Epithelial cell of proximal tubule (primary cell): ENCODE measurements at places on chromosomes 4 and X.

DNA sequence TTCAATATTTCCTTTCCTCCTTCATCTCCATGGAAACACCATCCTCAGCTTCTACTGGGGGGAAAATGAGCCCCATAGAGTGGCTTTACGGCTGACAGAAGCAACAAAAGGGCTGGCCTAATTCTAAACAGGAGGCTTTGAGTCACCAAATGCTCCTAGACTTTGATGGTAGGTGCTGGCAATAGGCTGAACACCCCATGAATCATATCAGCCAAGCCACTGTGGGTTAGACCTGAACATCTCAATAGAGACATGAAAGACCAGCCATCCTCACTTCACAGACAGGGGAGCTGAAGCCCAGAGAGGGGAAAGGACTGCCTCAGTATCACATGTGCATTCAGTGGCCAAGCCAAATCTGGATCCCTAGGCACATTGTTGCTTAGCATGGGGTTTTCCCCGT, 107.6 kb downstream of the AMER1 start:
- no peak for DNase-seq

DNA sequence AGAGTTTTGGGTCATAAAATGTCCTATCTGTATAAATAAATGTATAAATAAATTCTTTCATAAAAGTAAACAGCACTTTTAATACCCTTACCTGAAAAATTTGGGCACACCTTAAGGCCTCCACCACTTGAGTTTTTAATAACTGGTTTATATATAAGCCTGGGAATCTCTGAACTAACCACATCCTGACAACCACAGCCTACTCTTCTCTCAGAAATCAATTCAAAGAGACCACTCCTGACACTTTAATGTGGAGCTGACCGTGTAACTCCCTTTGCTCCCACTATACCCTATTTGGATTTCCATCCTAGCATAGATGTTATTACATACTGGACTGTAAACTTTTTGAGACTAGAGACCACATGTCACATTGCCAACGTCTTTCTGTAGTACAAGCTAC, 3.5 kb downstream of the FBXL5 start:
- DNase-seq, result no peak

DNA sequence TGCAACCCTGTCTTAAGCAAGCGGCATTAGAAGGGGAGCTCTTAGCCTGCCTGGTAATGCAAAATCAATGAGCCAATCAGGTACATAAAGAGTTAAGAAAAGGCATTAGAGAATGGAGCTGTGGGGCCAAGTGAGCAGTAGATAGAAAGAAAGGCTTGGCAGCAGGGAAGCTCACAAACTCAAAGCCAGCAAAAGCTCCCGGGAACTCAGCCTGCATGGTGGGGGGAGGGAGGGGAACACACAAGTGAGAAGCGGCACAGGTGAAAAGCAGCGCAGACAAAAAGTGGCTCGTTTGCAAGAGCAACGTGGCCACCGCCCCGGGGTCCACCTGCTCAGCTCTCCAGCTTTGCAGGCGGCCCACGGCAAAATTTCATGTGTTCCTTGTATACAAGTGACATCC, 818.5 kb downstream of the FAM133A start:
- DNase-seq, result no peak

DNA sequence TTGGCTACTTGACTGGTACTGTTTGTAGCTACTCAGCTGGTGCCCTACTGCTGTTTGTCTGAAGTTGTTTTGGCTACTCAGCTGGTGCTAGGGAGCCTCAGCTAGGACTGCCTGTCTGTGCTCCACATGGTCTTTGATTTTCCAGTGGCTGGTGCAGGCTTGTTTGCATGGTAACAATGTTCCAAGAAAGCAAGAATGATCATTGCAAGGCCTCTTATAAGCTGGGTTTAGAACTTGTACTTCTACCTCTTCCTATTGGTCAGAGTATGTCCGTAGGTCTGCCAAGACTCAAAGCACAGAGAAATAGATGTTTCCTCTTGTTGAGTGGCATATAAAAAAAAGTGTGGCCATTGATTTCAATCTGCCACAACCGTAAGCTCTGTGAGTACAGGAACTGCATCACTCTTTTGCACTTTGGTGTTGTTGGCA, 17.6 kb downstream of the NFKB1 start:
- DNase-seq, result no peak

GRCh38 chr4:8794491-8794890, 77.1 kb downstream of the HMX1 start:
- no peak for DNase-seq

GRCh38 chr4:60173103-60173502, 1027.0 kb upstream of the ADGRL3 start:
- DNase-seq, result no peak

GRCh38 chr4:54780149-54780495, 122.4 kb downstream of the KIT start:
- no peak for DNase-seq

DNA sequence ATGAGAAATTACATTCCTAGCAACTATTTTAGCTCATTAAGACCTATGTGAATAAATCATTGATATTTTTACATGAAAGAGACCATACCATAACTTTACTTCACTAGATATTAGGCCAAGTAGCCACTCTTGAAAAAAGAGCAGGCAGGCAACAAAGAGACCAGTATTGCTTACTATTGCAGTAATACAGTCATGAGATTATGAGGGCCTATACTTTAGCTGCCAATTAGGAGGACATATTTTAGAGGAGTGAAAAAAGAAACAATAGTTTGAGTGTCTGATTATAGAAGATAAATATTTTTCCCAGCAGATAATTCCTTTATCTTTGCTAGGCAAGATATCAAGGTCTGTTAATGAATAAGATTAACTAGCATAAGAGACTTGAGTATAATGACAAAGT, 739.0 kb downstream of the GRID2 start:
- no peak for DNase-seq

- DNase-seq, result no peak
Observed at GRCh38 chr4:82839624-82840023, 41.0 kb upstream of the SCD5 start.

DNA sequence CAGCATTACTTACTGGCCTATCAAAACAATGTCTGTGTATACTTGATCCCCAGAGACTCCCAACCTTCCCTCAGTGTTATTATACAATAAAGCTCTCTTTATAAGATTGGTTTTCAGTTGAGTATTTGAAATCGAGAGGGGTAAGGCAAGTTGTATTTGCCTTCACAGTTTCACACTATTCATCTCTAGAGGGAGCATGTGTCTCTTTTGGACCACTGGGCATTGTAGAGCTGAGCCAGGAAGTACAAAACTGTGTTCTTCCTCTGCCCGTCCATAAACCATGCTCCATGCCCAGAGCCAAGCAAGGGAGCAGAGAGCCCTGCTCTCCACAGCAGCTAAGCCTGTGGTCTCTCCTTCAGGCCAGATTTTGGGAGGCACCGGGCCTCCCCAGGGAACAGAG, 61.5 kb upstream of the HHIP start:
- no peak for DNase-seq

DNA sequence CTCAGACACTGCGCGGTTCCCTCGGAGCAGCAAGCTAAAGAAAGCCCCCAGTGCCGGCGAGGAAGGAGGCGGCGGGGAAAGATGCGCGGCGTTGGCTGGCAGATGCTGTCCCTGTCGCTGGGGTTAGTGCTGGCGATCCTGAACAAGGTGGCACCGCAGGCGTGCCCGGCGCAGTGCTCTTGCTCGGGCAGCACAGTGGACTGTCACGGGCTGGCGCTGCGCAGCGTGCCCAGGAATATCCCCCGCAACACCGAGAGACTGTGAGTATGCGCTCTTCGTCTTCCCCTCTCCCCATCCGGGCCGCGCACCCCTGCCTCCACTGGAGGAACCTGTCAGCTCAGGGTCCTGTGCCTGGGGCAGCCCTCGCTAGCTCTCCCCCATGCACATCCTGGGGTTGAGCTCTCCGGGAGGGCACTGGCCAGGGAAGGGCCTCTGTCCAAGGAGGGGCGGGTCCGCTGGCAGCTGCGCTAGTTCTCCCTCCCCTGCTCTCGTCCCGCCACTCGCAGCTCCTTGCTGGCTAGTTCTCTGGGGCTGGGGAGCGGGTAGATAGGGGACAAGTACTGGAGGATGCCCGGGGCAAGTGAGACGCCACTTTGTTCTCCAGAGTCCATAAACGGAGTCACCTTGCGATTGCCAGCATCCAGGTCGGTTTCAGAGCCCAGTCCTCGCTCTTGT, 2.2 kb downstream of the SLIT2 start:
- DNase-seq, result no peak

DNA sequence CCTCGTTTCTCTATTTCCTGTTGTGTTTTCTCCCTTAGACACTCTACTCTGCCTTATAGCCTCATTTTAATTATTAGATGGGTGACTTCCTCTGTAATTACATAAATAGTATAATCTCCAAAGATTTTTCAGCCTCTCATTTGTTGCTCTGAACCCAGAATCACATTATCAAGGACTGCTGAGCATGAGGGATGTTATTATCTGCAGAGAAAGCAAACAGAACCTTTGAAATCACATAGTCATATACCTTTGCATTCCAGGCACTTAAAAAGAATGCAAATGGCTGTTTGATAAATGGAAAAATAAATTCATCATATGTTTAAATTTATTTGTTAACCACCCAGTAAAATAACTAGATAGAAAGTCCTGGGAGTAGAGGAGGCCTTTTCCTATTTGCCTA, 305.1 kb upstream of the PPP1R2C start:
- no peak for DNase-seq

DNA sequence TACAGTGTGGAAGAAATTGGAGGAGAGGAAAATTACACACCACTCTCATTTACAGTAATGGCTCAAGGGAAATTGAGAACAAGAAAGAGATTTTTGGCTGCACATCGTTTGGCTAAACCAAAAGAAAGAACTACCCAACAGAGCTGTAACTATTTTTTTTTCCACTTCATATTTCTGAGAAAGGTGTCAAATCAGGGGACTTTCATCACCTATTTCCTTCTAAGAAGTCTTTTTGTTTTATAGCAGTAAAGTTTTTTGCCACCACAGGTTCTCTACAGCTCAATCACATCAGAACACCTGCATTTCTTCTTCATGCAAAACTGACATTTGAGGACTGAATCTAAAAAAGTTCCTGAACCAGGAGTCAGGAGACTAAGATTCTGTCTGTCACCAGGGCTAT, 57.5 kb upstream of the TNIP3 start:
- DNase-seq, result no peak

DNA sequence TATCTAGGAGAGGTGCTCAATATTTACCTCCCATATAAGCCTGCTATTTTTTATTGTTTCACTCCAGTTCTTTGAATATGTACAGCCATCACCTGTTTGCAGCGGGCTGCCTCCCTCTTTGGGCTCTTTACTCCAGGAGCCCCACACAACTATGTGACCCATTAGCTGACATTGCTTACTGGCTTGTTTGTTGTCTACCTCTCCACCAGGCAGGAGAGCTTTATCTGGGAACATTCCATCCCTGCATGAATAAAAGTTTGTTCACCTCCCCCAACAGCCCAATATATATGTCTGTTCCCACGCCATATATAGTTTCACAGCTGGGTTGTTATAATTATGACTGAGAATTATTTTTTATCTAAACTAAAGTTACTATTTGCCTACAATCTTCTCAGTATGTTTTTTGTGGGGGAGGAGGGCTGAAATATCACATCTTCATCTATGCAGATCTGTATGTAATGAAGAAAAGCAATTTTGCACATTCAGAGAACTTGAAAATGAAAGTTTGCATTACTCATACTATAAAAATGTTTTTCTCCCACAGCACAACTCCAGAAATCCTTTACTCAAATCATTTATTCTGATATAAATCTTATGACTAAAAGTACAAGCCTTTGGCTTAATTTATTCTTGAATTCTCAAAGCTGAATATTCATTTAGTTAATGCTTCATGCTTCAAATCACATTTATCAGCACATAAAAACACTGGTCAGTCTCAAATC, 61.2 kb upstream of the DAPP1 start:
- no peak for DNase-seq

- no peak for DNase-seq
Observed at GRCh38 chrX:154437971-154438893, 1.3 kb downstream of the GDI1 start.
